ENCODE measurements at places on chromosomes 6 and 20.

DNA sequence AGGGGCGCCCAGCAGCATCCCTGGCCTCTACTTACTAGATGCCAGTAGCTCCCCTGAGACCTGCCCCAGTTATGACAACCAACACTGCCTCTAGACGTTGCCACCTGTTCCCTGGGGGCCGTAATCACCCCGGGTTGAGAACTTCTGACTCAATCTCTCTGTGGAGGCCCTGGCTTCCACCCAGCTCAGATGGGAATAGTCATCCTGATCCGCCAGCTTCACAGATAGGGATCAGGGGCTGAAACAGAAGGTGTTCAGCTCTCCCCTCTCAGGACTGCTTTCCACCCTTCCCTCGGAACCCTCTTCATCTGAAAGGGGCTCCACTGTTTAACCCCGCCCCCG is 3.3 kb downstream of the CAPN11 start:
- no peak for DNase-seq

DNA sequence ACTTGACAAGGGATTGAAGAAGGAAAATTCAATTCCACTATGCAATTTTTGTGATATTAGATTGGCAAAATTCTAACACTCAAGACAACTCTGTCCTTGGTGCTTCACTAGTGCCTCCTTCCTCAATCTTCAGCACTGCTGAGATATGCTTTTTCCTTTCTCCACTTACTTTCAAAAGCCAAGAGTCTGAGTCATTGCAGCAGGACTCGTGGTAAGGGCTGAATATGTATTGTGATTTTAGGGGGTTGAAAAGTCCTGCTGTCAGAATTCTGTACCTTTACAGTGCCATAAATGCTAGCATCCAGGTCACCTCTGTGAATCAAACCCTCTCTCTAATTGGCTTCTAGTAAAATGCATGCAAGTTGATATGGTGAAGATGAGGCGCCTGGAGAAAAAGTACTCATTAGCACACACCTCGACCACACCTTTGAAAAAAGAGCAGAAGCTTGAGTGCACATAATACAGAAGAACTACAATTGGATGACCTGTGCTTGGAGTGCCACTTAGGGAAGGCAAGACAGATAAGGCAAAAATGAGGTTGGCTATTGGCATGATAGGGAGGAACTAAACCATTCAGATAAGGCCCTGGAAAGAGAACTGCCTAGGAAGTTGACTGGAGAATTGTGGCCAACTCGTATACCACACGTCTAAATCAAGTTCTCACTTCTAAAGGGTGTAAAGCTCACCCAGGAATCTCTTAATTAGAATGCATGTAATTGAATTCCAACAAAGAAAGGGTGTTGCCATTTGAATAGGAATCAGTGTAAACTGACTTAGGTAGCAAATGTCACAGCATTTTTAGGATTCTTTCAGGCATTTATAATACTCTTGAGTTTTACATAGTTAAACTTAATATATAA is 43.6 kb upstream of the FAM83B start:
- DNase-seq: no peak

GRCh38 chr6:162119341-162119740 is 608.2 kb downstream of the PRKN start:
- no peak for DNase-seq

DNA sequence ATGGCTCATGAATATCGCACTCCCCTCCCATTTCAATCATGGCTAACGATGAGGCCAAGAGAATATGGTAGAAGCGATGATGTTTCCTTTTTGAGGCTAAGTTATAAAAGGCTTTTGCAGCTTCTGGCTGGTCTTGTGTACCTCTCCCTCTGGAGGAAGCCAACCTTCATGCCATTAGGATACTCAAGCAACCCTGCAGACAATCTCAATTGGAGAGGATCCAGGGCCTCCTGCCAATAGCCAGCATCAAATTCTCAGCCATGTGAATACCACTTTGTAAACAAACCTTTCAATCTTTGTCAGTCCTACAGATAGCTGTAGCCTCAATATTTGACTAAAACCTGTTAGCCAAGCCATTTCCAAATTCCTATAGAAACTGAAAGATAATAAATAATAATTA is 738.4 kb downstream of the KIF16B start:
- no peak for DNase-seq

GRCh38 chr20:24106150-24106800 is 117.7 kb upstream of the GGTLC1 start:
- DNase-seq: no peak

DNA sequence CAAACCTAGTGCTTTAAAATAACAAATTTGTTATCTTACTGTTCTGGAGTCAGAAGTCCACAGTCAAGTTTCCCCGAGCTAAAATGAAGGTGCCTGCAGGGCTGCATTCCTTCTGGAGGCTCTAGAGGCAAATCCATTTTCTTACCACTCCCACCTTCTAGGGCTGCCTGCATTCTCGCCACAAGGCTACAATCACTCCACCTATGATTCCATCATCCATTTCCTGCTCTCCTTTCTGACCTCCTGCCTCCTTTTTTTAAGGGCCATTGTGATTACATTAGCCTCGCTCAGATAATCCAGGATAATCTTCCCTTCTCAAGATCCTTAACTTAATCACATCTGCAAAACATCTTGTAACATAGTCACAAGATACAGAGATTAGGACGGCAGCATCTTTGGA is 42.4 kb upstream of the SIRT5 start:
- DNase-seq: no peak
